ENCODE measurements at places on chromosomes 4 and X.

DNA sequence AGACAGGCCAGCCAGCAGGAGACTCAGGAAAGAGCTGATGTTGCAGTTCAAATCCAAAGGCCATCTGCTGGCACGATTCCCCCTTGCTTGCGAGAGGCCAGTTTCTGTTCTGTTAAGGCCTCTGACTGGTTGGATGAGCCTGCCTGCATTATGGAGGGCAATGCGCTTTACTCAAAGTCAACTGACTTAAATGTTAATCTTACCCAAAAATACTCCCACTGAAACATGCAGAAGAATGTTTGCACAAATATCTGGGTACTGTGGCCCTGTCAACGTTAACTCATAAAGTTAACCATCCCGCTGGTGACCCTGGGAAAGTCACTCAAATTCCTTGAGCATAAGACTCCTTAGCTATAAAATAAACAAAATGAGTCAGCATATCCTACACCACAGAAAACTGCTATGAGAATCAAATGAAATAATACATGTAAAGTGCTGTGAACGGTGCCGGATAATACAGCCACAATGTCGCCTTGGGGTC is 326.4 kb downstream of the EVC2 start:
- peak; percentile 90 for DNase-seq

- no peak for DNase-seq
Measured at GRCh38 chr4:3313139-3313538, 20.3 kb downstream of the RGS12 start.

- DNase-seq, result no peak
Measured at GRCh38 chr4:65023883-65024670, 614.8 kb upstream of the TECRL start.

DNA sequence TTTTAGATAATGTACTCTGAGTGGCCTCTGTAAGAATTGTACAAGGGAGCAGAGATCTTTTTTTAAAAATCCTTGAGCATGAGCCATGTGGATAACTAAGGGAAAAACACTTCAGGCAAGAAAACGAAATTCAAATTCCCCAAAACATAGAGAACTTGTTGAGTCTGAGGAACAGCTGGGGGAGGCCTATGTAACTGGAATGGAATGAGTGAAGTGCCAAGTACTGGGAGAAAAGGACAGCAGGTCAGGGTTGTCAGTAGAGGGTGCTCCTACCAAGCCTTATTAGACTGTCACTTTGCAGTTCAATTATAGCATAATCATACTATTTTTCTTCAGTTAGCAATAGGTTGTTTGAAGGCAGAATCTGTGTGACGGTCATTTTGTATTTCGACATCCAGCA is 135.1 kb downstream of the ARHGAP6 start:
- peak; percentile 24 for DNase-seq

DNA sequence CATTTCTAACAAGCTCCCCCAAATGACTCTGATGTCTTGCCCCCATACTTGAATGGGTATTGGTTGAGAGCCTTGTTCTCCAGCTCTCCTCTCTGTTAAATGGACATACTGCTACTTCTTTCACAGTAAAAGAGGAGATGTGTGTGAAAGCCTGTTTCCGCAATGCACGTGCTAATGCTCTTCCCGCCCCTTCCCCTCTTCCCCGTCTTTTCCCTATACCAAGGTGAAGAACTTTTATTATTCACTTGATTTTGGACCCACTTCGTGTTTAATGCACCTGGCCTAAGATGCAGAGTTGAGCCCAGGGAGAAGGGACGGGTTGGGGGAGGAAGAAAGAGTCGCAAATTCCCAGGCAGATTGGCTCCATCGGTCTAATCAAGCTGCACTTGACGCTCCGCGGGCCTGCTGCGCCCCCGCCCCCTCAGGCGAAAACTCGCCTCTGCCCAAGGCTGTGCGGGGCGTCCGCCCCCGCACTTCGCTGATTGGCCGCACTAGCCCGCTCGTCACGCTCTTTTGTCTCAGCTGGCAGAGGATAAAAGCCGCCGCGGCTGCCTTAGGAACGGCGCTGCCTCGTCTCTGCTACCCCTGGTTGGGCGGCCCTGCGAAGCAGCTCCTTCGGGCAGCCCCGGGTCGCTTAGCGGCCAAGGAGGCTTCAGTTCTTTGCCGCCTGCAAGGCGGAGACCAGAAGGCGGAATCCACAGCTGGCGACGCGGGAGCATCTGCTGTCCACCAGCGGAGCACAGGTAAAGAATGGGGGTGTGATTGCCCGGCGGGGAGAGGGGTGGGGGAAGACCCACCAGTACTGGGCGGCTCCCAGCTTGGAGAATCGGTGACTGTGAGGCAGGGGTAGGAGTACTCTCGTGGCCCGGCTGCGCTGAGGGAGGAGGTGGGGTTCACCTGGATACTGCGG is at the start of gene ZCCHC12:
ZCCHC12 (plus strand) TSS at position 562 of the 910 bp plus-strand sequence. CDS start 1,421 bp downstream, outside the sequence.
- peak; percentile 59 for DNase-seq

- no peak for DNase-seq
Measured at GRCh38 chr4:53116954-53117353, 248.9 kb downstream of the SCFD2 start.

DNA sequence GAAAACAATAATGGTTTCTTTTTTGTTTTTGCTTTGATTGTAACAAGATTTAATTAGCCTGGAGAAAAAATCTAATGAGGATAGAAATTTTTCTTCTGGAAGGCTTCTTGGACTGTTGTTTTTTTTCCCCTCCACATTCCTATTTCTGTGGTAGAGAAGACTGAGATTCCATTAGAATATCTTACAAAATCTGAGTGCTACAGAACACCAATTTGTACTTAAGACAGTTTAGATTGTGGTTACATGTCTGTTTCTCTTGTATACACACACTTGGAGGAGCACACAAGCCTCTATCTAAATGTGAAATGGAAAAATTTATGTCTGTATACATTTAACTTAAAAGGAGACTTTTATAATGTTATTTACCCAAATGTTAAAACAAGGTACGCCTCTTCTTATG is 176.9 kb upstream of the ARSJ start:
- no peak for DNase-seq

DNA sequence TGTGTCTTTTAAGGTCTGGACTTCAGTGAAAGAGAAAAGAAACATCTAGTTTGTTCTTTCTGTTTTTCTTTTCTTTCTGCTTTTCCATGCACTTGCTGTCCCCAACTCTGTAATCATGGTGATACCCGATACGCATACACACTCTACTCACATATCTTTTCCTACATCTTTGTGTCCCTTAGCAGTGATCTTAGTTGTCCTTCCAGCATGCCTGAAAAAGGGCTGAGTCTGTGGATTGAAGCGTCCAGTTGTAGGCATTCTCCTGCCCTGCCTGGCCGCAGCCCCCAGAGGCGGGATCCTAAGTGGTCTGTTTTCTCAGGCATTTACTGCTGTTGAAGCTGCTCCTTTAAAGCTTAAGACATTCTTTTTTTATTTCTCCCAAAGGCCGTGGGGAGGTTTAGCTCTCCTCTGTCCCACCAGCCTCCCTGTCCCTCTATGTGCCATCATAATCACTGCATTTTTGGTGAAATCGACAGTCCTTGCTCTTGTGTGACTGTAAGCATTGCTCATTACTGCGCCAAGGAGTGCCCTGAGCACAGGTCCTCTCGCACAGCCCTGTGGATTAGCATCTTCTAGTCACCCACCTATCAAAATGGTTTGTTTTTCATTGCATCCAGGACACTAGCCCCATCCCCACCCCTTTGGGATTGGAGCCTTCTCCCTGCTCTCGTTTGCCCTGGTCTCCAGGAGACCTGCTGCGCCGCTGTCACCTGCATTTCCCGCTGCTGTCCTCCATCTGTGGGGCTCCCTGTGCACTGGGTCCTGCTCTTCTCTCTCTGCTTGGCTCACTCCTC is 4.4 kb downstream of the RGS12 start:
- no peak for DNase-seq

DNA sequence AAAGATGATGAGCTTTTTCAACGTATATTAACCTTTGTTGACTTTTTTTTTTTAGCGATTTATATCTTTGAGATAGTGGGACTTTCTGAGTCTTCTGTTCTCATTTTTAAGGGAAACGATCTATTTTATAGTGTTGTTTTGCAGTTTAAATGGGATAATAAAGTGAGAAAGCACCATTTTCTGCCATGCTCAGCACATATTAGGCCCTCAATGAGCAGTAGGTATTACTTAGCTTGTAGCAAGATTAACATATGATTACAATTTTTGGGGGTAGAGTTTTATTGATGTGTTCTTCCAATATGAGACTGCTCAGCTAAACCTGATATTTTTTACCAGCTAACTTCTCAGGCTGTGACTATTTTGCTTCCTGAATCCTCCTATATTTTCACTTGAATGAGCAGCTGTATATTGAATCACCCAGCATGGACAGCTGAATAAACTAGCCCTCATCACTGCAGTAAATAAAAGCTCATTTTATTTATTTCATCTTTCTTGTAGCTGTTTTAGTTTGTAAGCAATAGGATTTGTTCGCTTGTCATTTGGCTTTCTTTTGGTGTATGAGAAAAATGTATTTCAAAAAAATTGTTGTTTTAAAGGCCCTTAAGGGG is 43.7 kb downstream of the UGT8 start:
- DNase-seq, result no peak

GRCh38 chr4:19883841-19884240 is 367.9 kb upstream of the SLIT2 start:
- peak; percentile 12 for DNase-seq

GRCh38 chrX:30762755-30763154 is 109.5 kb downstream of the GK start:
- DNase-seq, result no peak

DNA sequence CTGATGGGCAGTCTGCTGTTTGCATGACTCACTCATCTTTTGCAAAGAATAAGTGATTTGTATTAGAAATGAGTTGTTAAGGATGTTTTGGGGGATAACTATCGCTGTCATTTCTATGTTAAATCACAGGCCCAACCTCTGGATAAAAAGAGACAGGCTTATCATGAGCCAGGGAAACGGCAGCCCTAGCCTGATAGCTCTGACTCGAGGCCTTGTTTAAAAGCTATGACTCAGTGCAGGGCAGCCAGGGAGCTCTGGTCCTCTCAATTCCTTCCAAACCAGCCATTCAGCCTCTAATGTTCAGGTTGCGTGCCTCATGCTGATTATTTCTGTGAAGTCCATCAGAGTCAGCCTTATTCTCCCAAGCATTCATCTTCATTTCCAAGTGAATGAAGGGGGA is 305.9 kb upstream of the HAND2 start:
- DNase-seq, result peak; percentile 0

DNA sequence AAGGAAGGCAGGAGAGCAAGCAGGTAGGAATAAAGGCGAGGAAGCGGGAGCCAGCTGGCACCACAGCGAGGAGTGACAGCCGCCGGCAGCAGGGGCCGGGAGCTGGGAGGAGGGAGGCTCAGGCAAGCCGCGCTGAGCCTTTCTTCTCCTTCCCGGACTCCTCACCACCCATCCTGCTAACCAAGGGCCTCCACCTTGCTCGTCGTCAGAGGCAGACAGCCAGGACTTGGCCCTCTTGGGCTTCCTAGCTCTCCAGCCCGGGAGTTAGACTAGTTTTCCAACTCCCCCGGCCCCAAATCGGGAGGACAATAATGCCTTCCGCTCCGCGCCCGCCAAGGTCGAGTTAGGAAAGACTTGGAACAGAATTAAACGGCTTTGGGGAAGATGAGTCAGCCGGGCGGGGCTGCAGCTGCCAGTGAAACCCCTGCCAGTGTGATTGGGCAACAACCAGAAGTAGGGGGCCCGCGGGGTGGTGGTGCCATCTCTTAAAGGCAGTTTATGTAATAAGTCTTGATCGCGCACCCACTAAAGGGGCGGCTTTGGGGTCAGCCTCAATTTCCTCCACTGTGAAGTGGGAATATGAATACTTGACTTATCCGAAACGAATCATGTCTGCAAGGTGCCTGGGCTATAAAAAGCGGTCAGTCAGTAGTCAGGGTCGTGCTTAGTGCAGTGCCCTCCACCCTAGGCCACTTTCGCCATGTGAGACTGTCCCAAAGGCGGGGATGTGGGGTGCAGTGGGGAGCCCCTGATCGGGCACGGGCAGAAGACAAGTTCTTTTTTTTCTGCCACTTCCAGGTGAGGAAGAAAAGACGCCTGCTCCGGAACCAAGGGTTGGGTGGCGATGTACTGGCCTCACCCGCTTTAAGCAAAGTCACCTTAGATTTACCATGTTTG is 6.7 kb upstream of the HSD17B10 start:
- peak; percentile 63 for DNase-seq

- DNase-seq, result no peak
Measured at GRCh38 chrX:86806786-86807185, 658.5 kb downstream of the DACH2 start.

DNA sequence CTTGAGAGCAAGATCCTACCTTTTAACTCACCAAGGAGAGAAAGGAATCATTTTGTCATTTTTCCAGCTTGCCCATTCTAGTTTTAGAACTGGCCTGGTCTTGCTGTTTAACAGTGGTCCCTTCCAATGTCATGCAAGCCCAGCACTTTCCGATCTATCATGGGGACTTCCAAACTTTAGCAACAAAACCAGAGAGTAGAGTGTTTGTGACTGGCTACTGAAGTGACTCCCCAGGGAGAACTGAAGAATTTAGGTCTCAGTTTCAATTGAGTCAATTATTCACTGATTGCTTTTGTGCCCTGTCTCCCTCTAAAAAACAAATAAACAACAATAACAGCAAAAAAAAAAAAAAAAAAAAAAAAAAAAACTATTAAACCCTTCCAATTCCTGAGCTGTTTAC is 108.3 kb downstream of the LHFPL1 start:
- DNase-seq, result no peak

DNA sequence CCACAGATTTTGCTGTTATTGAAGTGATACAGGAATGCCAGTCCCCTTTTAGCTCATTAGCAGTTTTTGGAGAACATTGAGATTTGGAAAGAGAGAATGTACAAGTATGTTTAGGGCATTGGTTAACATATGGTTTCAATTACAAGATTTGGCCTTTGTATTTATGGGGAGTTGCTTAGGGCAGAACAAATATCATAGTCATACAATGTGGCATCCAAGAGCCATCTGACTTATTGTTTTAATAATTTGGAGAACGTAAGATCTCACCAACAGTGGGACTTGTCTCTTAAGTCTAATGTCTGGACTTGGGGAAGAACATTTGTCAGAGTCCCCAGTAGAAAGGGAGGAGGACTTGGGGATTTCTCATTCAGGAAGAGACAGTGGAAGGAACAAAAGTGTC is 166.1 kb downstream of the STK32B start:
- DNase-seq, result peak; percentile 44

GRCh38 chr4:87144356-87144755 is 76.1 kb downstream of the KLHL8 start:
- no peak for DNase-seq

- DNase-seq, result no peak
Measured at GRCh38 chrX:38986586-38986985, 185.3 kb downstream of the MID1IP1 start.
